Chondrocyte (in vitro differentiated cells): ENCODE measurements at places on chromosomes 6 and 20. TPM values are rescaled to one million over a fixed set of nuclear protein-coding genes. Genes with fewer than 3 reads are reported as not detected.

FOXA2 gene
- not detected in 3 replicates for total RNA-seq

BEND6 gene
- total RNA-seq: 8.9 to 15.8 TPM (median 10.9 TPM) in 3 replicates

ENPP3 gene
- not detected in 3 replicates for total RNA-seq

CGAS gene
- total RNA-seq: 1.0 to 1.7 TPM (median 1.6 TPM) in 3 replicates

RCAN2 gene
- total RNA-seq: 3.7 to 23.9 TPM (median 23.8 TPM) in 3 replicates

MAP1LC3A gene
- 49.4 to 128 TPM (median 120 TPM) in 3 replicates for total RNA-seq

DNA sequence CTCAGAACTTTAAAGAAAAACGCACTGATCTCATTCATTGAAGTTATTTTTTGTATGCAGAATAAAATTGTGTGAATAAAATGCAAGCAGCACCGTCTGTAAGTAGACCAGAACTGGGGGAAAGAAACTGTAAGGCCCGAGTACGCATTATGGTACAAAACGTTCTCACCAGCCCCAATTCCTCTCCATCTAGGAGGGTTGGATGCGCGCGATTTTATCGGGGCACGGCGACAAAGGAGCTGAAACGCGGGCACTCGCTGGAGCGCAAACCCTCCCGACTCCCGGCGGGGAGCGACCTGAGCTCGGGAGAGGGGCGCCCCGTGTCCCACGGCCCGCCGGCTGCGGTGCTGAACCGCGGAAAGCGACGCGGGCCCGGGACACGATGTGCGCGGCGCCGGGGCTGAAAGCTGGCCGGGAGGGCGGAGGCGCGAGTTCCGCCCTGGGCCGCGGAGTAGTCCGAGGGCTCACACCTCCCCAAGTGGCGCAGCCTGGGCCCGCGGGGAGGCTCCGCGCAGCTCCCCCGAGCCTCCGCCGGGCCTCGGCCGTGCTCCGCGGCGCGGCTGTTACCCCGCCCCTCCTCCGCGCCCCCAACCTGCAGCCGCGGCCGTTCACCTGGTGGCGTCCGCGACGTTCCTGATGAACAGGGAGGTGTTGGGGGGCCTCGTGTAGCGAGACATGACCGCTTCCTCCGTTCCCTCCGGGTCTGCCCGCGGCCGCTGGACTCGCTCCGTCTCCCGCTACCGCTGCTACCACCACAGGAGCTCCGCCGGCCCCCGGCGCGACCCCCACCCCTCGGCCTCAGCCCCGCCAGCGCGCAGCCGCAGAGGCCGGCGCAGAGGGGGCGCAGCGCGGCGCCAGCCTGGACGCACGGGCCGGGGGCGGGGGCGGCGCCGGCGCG is at the start of gene SRSF12:
Gene SRSF12, minus strand, starts transcription at position 861 of the 898 bp plus-strand sequence. Its CDS starts 184 bp downstream, at position 677.
- H3K4me1 ChIP-seq: peaks cover 11% of the 10 kb centered on the region
- H3K36me3 ChIP-seq: no peaks in the 10 kb centered on the region
- H3K27me3 ChIP-seq: no peaks in the 10 kb centered on the region
- DNase-seq: no peak

GRCh38 chr20:16393297-16393696 is 180.0 kb downstream of the KIF16B start:
- no peak for DNase-seq
- H3K36me3 ChIP-seq: peaks cover 7% of the 10 kb centered on the region
- H3K27me3 ChIP-seq: no peaks in the 10 kb centered on the region
- H3K4me1 ChIP-seq: peaks cover 5% of the 10 kb centered on the region

DNA sequence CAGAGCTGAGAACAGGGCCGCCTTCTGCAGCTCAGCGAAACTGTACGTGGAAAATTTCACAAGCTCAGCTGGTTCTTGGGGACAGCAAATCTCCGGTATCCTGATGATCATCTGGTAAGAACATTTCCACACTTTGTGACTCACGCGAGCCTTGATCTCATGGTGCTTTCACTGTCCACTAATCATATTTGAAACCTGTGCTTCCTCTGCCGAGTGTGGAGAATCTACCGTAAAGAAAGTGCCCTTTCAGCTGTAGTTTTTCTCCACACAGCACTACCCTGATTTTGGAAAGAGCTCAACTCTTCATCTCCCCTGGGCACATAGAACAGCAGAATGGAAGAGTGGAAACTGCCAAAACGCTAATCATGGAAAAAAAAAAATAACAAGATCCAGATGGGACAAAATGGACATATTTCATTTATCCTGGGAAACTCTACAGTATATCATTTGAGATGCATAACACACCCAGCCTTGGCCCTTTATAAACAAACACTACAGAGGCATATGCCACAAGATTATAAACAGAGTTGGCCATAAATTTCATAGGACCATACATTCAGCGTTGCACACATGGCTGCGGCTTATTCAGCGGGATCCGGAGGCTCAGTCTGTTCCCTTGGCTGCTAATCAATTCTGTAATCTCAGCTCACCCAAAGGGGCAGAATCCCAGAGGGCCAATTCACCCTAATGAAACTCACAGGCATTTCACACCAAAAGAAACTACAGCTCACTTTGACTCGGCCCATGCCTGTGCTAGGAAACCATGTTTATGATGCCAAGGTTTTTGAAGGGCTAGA is 434.5 kb downstream of the HDGFL1 start:
- H3K27ac ChIP-seq: peak overlapping the region; percentile 76
- H3K36me3 ChIP-seq: peaks cover 1% of the 10 kb centered on the region
- no peaks in the 10 kb centered on the region for H3K27me3 ChIP-seq
- H3K4me3 ChIP-seq: peak overlapping the region; percentile 26
- DNase-seq: no peak
- H3K4me1 ChIP-seq: peaks cover 24% of the 10 kb centered on the region

- DNase-seq: peak; percentile 66
- H3K27me3 ChIP-seq: no peaks in the 10 kb centered on the region
- H3K4me1 ChIP-seq: peaks cover 61% of the 10 kb centered on the region
- no peak overlapping the region for H3K4me3 ChIP-seq
- H3K36me3 ChIP-seq: peaks cover 14% of the 10 kb centered on the region
These were observed 40.0 kb downstream of the RRBP1 start for GRCh38 chr20:17641993-17642392.

DNA sequence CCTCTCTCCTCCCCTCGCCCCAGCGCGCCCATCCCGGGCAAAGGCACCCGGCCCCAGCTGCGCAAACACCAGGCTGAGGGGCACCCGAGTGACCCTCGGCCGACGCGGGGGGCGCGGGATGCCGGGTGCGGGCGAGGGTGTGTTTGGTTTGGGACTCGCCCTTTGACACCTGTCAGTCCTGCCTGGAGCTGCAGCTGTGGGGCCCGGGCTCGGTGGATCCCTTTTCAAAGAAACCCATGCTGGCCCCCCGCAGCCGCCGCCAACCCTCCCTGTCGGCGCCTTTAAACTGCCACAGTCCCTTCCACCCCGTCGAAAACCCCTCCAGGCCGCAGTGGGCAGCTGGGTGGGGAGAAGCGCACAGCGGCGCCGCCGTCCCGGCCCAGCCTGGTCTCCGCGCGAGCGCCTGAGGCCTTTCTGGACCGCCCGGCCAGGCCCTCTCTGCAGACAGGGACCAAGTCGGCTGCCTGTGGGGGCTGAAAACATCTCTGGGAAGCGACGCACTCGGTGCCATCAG is 5.5 kb downstream of the FOXQ1 start:
- no peak overlapping the region for H3K27ac ChIP-seq
- no peak for DNase-seq
- H3K4me1 ChIP-seq: peaks cover 13% of the 10 kb centered on the region
- peaks cover 31% of the 10 kb centered on the region for H3K27me3 ChIP-seq
- H3K36me3 ChIP-seq: no peaks in the 10 kb centered on the region

GRCh38 chr6:139705284-139705683 is 330.8 kb upstream of the CITED2 start:
- DNase-seq: no peak
- H3K36me3 ChIP-seq: no peaks in the 10 kb centered on the region
- no peak overlapping the region for H3K27ac ChIP-seq
- H3K27me3 ChIP-seq: no peaks in the 10 kb centered on the region
- no peak overlapping the region for H3K4me3 ChIP-seq

- no peaks in the 10 kb centered on the region for H3K27me3 ChIP-seq
- no peak overlapping the region for H3K4me3 ChIP-seq
- peaks cover 9% of the 10 kb centered on the region for H3K4me1 ChIP-seq
- no peak overlapping the region for H3K27ac ChIP-seq
- DNase-seq: no peak
These were observed 10.6 kb downstream of the CTCFL start for GRCh38 chr20:57514273-57514751.

GRCh38 chr6:85669735-85670194 is 27.1 kb upstream of the SYNCRIP start:
- H3K27ac ChIP-seq: peak overlapping the region; percentile 25
- peaks cover 4% of the 10 kb centered on the region for H3K36me3 ChIP-seq
- H3K4me3 ChIP-seq: no peak overlapping the region
- H3K4me1 ChIP-seq: peaks cover 33% of the 10 kb centered on the region
- DNase-seq: no peak

DNA sequence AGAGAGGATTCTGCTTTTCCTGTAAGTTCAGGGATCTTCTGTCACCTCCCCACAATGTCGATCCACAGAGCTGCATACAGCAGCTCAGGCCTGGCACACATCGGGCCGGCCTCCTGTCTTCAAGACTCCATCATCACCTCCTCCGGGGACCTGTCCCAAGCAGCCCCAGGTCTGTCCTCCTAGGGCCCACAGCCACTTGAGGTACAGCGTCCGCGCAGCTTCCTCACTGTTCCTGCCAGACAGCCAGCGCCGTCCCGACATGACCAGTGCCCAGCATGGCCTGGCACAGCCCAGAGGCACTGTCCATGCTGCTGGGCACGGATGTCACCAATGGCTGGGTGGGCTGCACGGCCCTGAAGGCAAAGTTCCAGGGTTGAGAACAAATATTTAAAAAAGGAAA is 101.6 kb downstream of the DLL1 start:
- H3K4me1 ChIP-seq: no peaks in the 10 kb centered on the region
- H3K27ac ChIP-seq: no peak overlapping the region
- peaks cover 12% of the 10 kb centered on the region for H3K27me3 ChIP-seq

- peak within 1 kb of the TSS; percentile 49 for H3K27ac ChIP-seq
- peak within 1 kb of the TSS; percentile 80 for H3K4me3 ChIP-seq
- H3K36me3 ChIP-seq: no peaks in the 10 kb centered on the region
- peak; percentile 79 for DNase-seq
- peaks cover 4% of the 10 kb centered on the region for H3K27me3 ChIP-seq
These were observed at the start of gene NOL4L for GRCh38 chr20:32585011-32585585. Gene NOL4L (minus strand): TSS chr20:32585333. CDS start chr20:32584890, 443 bp downstream.

DNA sequence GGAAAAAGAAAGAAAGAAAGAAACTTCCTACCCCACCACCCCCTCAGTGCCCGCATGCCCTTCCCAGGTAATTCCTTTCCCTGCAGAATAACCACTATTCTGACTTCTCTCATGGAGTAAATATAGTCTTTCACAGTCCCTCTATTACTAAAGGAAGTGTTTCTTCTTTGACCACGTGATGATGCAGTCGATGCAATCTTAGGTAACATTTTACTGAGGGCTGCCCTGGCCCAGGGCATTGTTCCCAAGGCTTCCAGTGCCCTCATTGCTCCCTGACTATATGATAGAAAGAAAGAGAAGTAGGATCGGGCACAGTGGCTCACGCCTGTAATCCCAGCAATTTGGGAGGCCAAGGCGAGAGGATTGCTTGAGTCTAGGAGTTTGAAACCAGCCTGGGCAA is 29.1 kb downstream of the ARHGAP40 start:
- no peak for DNase-seq
- H3K4me3 ChIP-seq: no peak overlapping the region
- no peak overlapping the region for H3K27ac ChIP-seq

DNA sequence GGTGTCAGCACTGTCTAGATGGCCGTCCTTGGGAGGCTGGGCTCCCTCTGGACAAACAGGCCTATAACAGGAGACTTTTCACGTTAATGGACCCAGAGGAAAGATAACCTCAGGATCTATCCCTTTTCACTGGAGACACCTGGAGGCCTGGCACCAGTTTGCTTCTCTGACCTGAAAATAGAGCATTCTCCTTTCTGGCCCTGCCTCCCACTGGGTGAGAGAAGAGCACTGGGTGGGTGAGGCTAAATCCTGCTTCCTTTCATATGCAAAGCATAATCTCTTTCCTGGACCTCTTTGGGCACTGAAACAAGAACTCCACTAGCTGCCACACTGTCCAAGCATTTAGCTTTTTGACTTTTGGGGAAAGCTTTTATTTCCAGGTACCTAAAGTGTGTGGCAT is 78.3 kb downstream of the FOXO3 start:
- H3K4me1 ChIP-seq: peaks cover 20% of the 10 kb centered on the region
- DNase-seq: no peak
- H3K27me3 ChIP-seq: no peaks in the 10 kb centered on the region
- no peak overlapping the region for H3K27ac ChIP-seq
- H3K4me3 ChIP-seq: no peak overlapping the region

DNA sequence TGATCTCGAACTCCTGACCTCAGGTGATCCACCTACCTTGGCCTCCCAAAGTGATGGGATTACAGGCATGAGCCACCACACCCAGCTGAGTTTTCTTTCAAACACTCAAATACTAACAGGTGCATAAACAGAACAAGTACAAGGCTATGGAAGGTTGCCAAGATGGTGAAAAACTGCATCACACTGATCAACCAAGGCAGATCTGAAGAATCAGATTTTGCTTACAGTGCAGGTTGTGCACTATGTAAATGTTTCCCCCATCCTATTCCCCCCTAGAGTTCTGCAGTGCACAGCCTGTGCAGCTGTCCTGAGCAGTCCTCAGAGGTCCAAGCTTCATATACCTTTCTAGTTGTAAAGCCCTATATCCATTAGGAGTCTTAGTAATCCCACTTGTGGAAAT is 73.0 kb downstream of the GFRA4 start:
- DNase-seq: no peak
- peaks cover 27% of the 10 kb centered on the region for H3K36me3 ChIP-seq
- no peak overlapping the region for H3K4me3 ChIP-seq
- no peaks in the 10 kb centered on the region for H3K27me3 ChIP-seq
- H3K4me1 ChIP-seq: no peaks in the 10 kb centered on the region

GRCh38 chr6:86756640-86757229 is 180.6 kb upstream of the HTR1E start:
- H3K27me3 ChIP-seq: no peaks in the 10 kb centered on the region
- H3K27ac ChIP-seq: no peak overlapping the region
- H3K4me1 ChIP-seq: no peaks in the 10 kb centered on the region
- no peak overlapping the region for H3K4me3 ChIP-seq
- DNase-seq: no peak

DNA sequence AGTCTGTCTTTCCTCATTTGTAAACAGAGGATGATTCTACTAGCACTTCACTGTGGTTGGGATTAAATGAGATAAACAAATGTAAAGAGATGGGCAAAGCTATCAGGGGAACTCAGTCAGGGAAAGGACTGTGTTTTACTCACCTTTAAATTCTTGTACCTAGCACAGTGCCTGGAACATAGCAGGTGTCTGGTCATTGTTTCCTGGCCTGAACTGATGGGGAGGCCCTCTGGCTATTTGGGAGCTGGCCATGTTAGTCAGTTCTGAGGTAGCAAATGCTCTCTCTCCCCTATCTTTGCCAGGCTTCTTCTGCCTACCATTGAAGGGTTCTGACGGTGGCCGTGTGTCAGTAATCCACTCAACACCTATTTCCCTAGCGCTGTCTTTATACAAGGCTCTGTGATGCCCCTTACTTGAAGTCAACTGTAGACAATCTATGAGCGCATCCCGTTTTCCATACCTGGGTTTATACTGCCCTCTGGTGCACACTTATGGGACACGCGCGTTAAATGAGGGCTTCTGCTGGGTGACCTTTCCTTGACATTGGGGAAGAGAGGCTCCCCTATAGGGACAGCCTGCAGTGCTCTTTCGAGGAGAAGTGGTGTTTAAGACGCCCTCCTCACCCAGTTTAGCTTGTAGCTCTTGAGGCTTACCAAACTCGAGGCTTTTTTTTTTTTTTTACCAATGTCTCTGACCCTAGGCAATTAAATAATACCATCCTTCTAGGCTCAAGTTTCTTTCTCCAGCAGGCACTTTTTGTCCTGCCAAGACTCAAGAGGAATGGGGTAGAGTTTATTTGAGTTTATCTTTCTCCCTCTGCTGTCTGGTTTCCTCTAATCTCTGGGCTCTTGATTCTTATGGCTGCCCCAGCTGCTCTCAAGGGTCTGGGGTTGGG is 4.0 kb upstream of the SPATS1 start:
- H3K27ac ChIP-seq: no peak overlapping the region
- DNase-seq: no peak
- H3K27me3 ChIP-seq: peaks cover 36% of the 10 kb centered on the region
- H3K36me3 ChIP-seq: no peaks in the 10 kb centered on the region
- no peak overlapping the region for H3K4me3 ChIP-seq
- peaks cover 6% of the 10 kb centered on the region for H3K4me1 ChIP-seq
